ENCODE measurements at places on chromosomes 16 and 17. TPM values are rescaled to one million over a fixed set of nuclear protein-coding genes. Genes with fewer than 3 reads are reported as not detected.

GRCh38 chr16:24235806-24236205, 20.3 kb upstream of the CACNG3 start:
- DNase-seq: no peak

AIPL1 gene
- not detected for total RNA-seq

DNA sequence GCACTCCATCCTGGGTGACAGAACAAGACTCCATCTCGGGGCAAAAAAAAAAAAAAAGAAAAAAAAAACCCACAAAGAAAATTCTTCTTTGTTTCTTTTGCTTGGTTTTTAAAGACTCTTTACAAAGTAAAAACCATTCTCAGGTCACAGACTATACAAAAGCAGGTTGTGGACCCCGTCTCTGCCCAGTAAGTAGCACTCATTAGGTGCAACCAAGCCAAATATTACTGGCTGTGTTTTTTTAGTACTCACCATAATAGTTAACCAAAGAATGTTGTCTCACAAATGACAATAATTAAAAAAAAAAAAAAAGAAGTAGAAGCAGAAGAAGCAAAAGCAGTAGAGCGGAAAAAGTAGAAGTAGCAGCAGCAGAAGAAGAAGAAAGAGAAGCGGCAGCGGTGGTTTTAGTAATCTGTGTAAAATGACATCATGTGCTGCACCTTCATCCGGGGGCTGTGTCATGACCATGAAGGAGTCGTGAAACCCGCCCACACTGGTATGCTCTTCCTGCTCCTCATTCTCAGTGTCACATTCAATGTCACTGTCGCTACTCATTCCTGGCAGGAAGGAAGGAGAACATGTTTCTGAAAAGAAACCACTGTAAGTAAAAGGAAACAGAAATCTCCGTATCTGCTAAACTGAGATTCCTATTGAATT, 105.4 kb downstream of the TRIM37 start:
- no peak for DNase-seq

GABARAPL2 gene
- 84.5 TPM for total RNA-seq

CDH11 gene
- total RNA-seq: 22.4 TPM

- no peak for DNase-seq
These were observed 43.3 kb upstream of the CBFA2T3 start for GRCh38 chr16:89020068-89020924.

DNA sequence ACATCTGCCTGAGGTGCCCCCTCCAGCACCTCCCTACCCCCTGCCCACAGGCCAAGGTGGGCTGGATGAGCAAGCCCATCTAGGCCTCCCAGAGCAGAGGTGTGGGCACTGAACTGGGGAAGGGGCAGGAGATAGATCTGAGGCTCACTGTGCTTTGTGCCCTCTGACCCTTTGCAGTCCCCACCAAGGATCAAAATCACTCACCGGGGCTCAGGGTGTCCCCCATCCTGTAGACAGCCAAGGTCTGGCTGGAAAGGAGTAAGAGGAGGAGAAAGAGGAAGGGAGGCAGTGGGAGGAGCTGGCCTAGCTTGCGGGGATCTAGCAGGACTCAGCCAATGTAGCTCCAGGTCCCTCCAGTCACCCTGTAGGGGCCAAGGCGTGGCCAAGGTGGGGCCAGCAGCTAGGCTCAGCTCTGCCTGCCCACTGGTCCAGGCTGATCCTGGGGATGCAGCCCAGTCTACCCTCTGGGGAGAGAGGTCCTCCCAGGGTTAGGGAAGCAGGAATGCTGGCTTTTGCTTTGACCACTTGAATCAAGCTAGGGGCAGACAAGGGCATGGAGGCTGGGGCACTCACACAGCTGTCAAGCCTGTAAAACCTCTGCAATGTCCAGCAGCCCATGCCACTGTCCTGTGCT, 1.8 kb downstream of the SLC12A4 start:
- no peak for DNase-seq

- DNase-seq: no peak
These were observed 21.8 kb downstream of the CEP131 start for GRCh38 chr17:81200695-81201580.

DNA sequence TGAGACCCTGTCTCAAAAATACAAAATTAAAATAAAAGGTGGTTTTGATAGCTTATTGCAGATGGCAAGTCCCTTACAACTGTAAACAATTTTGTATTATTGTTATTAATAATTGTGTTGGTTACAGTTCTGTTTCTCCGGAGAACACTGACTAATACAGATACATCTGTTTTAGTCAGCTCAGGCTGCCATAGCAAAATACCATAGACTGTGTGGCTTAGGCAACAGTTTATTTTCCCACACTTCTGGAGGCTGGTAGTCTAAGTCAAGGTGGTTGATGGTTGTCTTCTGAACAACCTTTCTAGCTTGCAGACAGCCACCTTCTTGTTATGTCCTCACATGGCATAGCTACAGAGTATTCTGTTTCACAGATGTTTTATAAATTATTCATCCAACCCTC, 14.2 kb upstream of the IL21R start:
- DNase-seq: no peak

TMEM235 gene
- total RNA-seq: not detected

DNA sequence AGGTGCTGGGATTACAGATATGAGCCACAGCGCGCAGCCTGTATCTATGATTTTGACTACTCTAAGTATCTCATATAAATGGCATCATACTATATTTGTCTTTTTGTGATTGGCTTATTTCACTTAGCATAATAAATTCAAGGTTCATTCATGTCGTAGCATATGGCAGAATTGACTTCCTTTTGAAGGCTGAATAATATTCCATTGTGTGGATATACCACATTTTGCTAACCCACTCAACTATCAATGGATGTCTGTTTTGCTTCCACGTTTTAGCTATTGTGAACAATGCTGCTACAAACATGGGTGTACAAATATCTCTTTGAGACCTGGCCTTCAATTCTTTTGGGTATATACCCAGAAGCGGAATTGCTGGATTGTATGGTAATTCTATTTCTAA, 10.1 kb downstream of the PLXDC1 start:
- no peak for DNase-seq

DNA sequence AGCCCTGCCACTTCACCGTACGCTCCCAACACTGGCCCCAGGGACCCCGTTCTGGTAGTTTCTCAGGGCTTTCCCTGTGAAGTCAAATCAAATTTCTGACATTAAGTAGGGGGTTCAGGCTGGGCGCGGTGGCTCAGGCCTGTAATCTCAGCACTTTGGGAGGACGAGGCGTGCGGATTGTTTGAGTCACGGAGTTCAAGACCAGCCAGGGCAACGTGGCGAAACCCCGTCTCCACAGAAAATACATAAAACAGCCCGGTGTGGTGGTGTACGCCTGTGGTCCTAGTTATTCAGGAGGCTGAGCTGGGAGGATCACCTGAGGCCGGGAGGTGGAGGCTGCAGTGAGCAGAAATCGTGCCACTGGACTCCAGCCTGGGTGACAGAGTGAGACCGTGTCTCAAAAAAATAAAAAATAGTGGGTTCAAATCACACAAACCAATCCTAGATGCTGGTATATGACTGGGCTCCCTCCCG, 632 bp downstream of the CYBC1 start:
- no peak for DNase-seq

SMCR8 gene
- 20.5 TPM for total RNA-seq

GRCh38 chr17:5065227-5065744, 13.0 kb upstream of the ZFP3 start:
- no peak for DNase-seq

DNA sequence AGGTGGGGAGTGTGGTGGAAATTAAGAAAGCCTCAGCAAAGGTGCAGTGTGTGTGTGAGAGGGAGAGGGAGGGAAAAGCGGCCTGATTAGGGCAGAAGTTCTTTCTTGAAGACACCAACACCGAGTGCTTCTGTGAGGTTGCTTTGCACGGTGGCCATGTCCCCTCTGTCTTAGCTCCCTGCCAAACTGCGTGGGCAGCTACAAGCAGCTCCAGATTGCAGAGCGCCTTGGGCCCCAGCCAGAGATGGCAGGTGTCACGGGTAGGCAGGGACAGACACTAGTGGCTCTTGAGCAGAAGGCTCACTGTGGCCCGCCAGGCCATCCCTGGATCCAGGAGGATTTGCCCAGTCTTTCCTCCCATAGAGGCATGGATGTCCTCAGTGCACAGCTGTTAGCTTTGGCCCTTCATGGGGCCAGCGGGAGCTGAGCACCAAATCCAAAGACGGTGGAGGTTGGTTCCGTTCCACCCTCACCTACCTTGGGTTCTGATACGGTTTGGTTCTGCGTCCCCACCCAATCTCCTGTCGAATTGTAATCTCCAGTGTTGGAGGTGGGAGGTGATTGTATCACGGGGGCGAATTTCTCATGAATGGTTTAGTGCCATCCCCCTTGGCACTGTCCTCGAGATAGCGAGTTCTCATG, 21.4 kb downstream of the KIAA0513 start:
- no peak for DNase-seq

TBX4 gene
- not detected for total RNA-seq

DNA sequence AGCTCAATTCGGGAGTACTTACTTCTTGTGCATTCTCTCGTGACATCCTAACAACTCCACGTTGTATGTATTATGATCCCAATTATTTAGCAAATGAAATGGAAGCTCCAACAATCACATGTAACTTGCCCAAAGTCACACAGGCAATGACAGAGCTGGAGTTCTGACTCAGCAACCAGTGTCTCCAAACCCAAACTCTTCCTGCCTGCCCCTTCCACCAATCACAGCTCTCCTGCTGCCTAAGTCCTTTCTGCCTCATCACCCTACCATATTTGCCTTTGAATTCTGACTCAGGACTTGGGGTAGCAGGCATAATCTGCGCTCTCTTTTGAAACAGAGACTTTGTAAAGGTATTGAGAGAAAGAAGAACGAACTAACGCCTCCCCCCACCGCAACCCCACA, 245.2 kb upstream of the MAF start:
- DNase-seq: no peak

CHD9NB gene
- total RNA-seq: 1.2 TPM

DNA sequence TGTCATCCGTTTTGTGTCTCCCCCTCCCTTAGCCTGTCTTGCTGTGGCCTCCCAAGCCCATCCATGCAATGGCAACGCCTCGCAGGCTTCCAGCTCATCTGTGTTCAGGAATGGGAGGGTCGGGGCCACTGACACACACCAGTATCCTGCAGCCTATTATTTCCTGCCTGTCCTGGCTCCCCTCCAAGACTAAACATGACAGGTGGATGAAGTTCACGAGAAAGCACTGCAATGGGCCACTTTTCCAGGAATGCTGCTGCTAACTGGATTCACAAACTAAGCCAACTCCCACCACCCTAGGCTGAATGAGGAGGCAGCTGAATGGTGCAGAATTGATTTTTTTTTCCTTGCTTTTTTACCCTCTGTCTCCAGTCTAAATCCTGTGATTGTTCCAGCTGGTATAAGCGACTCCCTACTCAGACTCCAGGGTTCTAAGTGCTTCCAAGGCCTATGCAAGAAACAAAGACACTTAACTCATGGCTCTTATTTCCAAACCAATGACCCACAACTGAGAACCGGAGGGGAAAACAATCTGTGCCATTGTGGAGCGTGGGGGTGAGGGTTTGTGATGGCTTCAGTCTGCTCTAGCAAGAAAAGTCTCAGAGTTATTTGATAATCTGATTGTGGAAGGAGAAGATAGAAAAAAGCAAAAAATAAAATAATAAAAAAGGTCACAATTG, 23.3 kb downstream of the TMEM100 start:
- no peak for DNase-seq

- no peak for DNase-seq
These were observed 2.2 kb downstream of the NUBP1 start for GRCh38 chr16:10745841-10746240.

CACNG1 gene
- total RNA-seq: not detected

All from esophagus muscularis mucosa (tissue), 4 donors.